ENCODE measurements at places on chromosomes 3 and 15. TPM values are rescaled to one million over a fixed set of nuclear protein-coding genes. Genes with fewer than 3 reads are reported as not detected.

GPR27 gene
- total RNA-seq: 0.05 TPM

EIF4E3 gene
- 1.5 TPM for total RNA-seq

P4HTM gene
- total RNA-seq: 15.9 TPM

CCNDBP1 gene
- 60.7 TPM for total RNA-seq

All from thymus (tissue), 14 donors.